ENCODE measurements at places on chromosomes 12 and 14.

GRCh38 chr14:35855876-35856481, 29.8 kb downstream of the BRMS1L start:
- DNase-seq: no peak

DNA sequence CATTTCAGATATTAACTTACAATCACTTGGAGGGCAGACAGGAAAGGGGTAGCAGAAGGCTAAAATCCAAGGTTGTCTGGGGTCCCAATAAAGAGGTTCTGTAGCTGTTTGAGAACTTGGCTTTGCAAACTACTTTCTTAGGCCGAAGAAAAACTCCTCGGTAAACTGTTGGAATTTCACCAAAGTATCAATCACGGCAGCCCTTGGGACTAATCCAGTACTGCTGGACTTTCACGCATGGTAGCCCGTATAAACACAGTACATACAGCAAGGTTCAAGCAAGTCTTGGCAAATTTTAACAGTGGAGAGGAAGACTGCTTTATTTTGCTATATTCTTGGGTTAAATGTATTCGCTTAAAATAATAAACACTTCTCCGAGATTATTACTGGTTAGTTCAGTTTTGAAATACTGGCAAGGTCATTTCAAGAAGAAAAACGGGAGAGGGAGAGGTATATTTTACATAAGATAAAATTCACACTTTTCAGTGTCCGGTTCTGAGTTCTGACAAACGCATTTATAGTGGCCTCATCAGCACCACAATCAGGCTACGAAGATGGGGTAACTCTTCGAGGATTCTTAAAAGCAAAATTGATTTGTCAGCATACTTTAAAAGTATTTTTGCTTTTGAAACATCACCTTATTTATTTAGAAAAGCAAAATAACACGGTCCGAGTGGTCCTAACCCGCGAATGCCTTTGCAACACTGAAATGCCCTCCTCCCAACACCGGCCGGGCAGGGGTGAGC, 1.3 kb downstream of the SETD3 start:
- no peak for DNase-seq

DNA sequence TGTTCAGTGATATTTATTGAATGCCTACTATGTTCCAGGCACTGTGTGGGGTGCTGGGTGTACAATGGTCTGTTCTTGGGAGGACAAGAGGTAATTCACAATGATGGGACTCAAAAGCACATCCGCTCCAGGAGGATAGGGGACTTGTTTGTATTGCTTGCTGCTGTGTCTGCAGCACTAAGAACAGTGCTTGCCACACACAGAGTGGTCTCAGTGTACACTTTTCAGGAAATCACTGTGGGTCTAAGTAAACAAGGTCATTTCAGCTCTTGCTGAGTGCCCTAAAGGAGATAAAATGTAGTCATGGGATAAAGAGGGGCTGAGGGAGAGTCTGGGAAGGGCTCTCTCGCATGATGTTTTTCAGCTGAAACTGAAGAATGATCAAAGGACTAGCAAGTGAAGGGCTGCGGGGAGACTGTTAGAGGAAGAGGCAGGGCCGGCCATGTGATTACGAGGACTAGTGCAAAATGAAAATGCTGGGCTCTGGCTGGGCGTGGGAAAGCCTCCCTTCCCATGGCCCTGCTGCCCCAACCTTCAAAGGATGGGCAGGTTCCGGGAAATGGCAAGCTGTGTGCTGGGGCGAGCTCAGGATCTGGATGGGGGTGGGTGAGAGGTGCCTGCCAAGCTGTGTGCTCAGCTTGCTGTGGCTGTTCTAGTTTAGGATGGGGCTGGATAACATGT, 39.1 kb downstream of the ADCK1 start:
- DNase-seq: no peak

DNA sequence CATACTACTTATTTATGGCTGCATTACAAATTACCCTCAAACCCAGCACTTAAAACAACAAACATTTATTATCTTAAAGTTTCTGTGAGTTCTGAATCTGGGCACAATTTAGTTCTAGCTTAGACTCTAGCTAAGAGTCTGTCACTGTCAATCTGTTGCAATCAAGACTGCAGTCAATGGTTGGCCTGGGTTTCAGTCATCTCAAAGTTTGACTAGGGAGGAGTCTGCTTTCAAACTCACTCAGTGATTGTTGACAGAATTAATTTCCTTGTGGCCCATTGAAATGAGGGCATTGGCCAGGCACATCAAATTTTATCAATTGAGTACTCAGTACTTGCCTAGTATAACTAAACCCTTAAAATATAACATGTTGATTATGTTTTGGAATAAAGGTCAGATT, 51.6 kb downstream of the ARID2 start:
- DNase-seq: no peak

DNA sequence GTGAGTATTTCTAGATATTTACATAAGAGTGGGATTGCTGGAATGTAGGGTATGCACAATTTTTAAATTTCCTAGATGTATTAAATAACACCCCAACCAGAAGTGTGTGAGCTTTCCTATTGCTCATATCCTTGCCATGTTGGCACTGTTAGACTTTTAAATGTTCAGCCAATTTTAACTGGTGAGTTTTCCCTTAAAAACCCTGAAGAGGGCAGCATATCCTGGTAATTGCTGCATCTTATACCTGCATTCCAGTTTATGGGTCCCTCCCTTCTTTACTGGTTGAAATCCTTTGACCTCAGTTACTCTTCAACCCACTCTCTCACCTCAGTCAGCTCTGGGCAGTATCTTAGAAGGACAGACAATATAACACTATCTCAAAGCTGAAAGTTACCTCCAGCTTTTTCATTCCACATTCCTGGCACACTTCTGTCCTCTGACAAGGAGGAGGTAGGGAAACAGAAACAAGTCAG, 270.6 kb downstream of the PAWR start:
- DNase-seq: no peak

DNA sequence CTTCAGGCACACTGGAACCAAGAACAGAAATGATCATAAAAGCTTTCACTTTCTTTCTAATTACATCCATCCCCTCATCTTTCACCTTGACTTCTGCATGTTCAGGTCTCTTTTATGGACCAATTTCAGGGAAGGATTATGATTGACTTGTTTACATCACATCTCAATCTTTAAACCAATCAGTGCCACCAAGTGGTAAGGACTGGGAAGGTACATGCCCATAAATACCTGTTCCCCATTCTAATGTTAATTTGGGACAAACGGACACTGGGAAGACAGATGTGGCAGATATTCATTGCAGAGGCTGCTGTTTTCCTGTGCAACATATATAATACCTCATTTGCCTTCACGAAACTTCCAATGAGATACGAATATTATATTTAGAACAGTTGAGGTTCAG, 978.1 kb downstream of the GALC start:
- DNase-seq: no peak

- DNase-seq: no peak
Observed at GRCh38 chr14:90924621-90925340, 108.6 kb upstream of the TTC7B start.

- no peak for DNase-seq
Observed at GRCh38 chr14:44113769-44114730, 393.0 kb downstream of the FSCB start.

DNA sequence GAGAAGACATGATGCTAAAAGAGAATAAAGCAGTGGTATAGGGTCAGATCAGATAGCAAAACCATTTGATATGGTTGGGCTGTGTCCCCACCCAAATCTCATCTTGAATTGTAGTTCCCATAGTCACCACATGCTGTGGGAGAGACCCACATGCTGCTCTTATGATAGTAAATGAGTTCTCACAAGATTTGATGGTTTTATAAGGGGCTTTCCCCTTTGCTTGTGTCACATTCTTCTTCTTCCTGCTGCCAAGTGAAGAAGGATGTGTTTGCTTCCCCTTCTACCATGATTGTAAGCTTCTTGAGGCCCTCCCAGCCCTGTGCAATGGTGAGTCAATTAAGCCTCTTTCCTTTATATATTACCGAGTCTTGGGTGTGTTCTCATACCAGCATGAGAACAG, 49.4 kb downstream of the SLC16A7 start:
- DNase-seq: no peak

DNA sequence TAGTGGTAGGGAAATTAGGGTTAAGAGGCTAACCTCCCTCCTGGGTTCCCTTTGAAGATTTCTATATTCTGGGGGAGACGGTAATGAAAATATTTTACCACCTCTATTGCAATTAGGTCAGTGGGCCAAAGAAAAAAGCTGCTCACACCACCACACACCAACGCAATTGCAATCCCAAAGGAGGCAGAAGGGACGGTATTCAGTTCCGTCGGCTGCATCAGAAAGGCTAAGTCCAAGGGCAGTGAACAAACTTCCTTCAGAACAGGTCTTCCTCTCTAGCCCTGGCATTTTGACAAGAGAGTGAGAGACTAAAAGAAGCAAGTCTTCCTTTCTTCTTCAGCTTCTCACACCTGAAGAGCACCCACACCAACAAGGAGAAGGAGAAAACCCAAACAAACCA, 51.2 kb downstream of the OTX2 start:
- no peak for DNase-seq

- DNase-seq: no peak
Observed at GRCh38 chr12:23827353-23827752, 122.1 kb downstream of the SOX5 start.

- no peak for DNase-seq
Observed at GRCh38 chr12:2020511-2020910, 16.3 kb upstream of the DCP1B start.

- no peak for DNase-seq
Observed at GRCh38 chr12:12585115-12585863, 22.6 kb upstream of the DUSP16 start.

- DNase-seq: no peak
Observed at GRCh38 chr14:29897181-29897580, 30.5 kb downstream of the PRKD1 start.

GRCh38 chr14:64717870-64718269, 13.6 kb downstream of the PLEKHG3 start:
- DNase-seq: no peak

DNA sequence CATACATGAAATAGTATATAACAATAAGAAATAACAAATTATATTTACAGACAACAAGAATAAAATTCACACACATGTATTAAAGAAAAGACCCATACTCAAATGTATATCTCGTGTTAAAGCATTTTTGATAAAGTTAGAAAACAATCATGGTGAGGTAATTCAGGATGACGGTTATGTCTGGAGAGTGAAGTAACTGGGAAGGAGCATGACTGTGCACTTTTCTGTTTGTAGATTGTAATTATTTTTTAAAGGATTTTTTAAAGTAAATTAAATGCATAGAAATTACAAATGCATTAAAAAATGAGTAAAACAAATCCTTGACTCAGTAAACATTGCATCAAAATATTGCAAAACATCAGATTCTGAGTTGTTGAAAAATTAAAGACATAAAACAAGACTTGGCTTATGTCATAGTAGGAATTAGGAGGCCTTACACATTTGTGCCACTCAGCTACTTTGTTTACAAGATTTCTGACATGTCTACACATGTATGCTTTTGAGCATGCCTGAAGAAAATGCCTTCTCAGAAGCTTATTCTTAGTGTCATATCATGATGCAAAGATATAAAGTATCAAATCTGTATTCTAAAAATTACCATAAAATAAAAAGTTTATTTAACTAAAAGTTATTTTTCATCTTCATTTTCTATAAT, 1325.1 kb downstream of the SLC16A7 start:
- no peak for DNase-seq

DNA sequence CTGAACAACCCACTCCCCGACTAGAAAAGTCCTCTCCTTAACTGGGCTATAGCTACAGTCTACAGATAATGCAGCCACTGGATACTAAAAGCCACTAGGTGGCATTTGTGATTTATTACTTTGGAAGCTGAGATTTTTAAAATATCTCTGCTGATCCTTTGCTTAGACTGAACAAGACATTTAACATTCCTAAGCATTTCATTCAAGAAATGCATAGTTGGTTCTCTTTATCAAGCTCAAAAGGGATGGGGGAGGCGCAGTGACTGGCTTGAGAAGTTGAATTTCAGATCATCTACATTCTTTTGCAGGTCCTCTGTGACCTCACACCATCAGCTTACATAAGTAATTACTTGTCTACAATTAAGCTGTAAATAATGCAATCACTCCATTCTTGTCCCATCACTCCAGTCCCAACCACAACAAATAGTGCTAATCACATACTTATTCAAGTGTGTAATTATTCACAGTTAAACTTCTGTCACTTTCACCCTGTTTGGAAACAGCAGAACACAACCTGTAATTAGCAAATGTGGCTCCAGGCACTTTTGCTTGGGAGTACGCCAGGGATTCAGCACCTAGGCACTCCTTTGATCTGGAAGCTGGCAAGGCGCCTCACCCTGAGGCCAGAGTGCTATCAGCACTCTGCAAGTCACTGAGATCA, 203.6 kb downstream of the NOVA1 start:
- no peak for DNase-seq

GRCh38 chr14:98328496-98328895, 943.5 kb downstream of the BCL11B start:
- DNase-seq: no peak

GRCh38 chr14:98099527-98099926, 1172.5 kb downstream of the BCL11B start:
- DNase-seq: no peak

GRCh38 chr14:99253890-99254289, 18.1 kb downstream of the BCL11B start:
- no peak for DNase-seq

GRCh38 chr12:68159681-68160304, at the start of gene IFNG:
TSS of gene IFNG (minus strand) at chr12:68159740. CDS start at chr12:68159615, 125 bp downstream.
- DNase-seq: no peak

DNA sequence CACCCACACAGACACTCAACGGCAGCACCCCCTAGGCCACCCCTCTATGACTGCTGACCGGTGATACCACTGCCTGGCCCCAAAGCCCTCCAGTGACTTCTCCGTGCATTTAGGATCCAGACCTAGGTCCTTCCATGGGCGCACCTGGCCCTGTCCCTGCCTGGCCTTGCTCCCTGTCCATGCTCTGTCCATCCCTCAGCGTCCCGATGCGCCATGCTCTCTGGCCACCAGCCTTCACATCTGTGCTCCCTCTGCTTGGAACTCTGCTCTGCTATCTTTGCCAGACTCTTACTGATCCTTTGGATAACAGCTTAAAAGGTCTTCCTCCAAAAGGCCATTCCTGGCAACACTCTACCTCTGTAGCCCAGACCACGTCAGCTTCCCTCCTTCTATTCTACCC, 25.4 kb upstream of the HDAC7 start:
- no peak for DNase-seq

GRCh38 chr12:65275627-65276026, 2.9 kb upstream of the MSRB3 start:
- DNase-seq: no peak

- DNase-seq: no peak
Observed at GRCh38 chr14:50677527-50678063, 9.5 kb upstream of the SAV1 start.

DNA sequence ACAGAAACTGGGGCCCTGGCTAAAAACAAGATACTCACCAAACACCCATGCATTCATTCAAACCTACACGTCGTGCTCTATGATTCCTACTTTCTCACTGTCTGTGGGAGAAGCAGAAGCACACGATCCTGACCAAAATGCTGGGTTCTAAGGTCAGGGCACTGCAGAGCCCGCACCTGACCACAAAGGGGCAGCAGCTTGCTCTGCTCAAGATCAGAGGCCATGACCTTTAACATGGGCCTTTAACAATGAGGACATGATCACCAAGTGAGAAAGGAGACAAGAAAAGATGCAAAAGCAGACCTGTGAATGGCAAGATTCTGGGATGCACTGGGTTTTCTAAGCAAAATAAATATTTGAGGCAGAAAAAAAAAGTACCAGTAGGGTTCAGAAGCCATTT, 40.1 kb upstream of the VPS33A start:
- no peak for DNase-seq

Data from activated effector memory CD4-positive, alpha-beta T cell treated with Interleukin-2 at 50 U/mL for 16 hours (primary cell).